ENCODE measurements at places on chromosomes 16 and 17.

GRCh38 chr16:29974291-29975133 lies 844 bp downstream of the TAOK2 start:
- no peak for DNase-seq

DNA sequence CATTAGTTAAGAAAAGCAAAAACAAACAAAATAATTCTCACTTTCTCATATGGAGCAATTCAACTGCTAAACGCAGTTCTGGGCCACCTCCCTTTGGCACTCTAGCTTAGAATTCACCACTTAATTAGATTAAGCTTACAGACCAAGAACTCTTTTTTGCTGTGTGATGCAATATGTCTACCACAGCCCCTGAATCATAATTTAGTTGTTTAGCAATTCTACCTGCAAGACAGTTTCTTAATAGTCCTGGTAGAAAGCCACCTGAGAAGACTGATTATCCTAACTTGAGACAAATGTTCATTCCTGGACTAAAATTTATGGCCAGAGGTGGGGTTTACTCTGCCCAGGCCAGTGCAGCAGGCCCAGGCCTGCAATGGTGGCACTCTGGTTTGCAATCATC lies 205.9 kb downstream of the HS3ST3A1 start:
- DNase-seq = no peak

DNA sequence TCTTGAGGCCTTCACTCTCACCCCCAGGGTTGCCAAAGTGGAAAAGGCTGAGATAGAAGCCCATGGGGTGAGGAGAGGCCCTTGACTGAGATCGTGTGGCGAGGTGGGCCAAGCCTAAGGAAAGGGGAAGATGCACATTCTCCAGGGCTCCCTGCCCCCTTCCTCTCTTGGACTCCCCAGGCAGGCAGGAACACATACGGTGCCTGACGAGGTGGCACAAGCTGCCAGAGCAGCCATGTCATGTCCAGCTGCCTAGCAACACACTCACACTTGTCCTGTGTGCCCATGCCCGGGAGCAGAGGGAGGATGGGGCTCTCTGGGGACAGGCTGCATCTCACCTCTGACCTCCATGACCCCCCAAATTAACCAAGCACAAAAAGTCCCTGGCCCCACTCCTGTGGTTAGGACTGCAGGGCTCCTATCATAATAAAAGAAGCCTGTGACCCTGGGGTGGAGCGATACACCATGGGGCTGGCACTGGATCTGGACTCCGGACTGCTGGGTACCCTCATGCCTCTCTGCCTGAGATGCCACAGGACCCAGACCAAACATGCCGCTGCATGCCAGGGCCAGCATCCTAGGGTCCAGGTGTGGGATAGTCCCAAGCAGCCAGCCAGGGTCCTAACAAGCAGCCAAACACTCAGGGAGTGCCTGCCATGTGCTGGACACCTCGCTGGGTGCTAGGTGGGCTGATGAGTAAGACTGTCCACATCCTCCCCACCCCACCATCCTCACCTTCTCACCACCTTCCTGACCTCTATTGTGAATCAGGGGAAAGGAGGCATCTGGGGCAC lies 2.6 kb downstream of the GIT1 start:
- peak; percentile 41 for DNase-seq

GRCh38 chr17:59347975-59348391 lies 16.5 kb downstream of the YPEL2 start:
- no peak for DNase-seq

GRCh38 chr16:67000384-67001351 lies 12.3 kb downstream of the CES4A start:
- DNase-seq = peak; percentile 84

- DNase-seq = no peak
Observed at GRCh38 chr16:74583926-74584666, 22.8 kb downstream of the GLG1 start.

DNA sequence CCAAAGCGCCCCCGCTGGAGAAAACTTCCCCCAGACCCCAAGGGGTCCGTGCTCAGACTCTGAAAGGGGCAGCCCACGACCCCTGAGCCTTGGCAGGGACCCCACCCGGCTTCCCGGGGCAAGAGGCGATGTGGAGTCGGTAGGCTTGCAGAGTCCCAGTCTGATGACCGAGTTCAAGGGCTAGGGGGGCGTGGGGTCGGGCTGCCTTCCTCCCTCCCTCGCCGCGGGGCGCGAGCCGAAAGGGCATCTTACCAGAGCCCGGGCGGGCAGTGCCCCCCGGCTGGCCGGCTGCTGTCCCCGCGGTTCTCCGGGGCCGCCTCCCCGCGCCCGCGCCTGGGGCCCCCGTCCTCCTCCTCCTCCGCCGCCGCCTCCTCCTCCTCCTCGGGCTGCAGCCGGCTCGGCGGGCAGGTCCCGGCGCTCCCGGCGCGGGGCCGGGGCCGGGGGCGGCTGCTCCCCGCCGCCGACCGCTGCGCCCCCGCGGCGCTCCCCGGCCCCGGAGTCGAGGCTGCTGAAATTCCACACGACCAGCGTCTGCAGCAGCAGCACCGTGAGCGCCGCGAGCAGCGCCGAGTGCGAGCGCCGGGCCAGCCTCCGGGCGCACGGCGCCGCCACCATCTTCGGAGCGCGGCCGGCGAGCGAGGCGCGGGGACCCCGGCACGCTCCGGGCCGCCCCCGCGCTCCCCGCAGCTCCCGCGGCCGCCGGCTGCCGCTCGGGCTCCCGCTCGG lies 415 bp downstream of the XYLT1 start:
- peak; percentile 83 for DNase-seq

- peak; percentile 2 for DNase-seq
Observed at GRCh38 chr16:84398701-84399100, 30.4 kb downstream of the ATP2C2 start.

- DNase-seq = no peak
Observed at GRCh38 chr17:31845291-31845690, 13.8 kb downstream of the COPRS start.

GRCh38 chr17:57975044-57975443 lies 13.0 kb downstream of the VEZF1 start:
- DNase-seq = no peak

- DNase-seq = peak; percentile 47
Observed at GRCh38 chr17:11490171-11490755, 108.0 kb upstream of the DNAH9 start.

DNA sequence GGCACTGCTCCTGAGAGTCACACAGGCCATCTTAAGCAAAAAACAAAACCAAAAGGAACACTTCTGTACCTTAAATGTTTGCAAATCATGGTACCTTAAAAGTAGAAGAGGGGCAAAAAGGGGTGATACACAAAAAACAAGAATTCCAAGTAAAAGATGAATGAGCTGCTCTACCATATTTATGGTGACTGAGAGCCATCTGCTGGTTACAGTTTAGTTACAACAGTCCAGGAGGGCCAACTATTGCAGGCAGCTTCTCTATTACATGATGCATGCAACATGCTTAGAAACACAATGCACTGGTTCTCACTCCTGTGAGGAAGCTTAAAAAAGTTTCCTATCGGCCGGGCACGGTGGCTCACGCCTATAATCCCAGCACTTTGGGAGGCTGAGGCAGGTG lies 53.5 kb downstream of the STX8 start:
- peak; percentile 80 for DNase-seq

GRCh38 chr17:75400326-75400939 lies 5.0 kb downstream of the GRB2 start:
- DNase-seq = no peak

- DNase-seq = no peak
Observed at GRCh38 chr17:522919-523318, 170.3 kb upstream of the RPH3AL start.

DNA sequence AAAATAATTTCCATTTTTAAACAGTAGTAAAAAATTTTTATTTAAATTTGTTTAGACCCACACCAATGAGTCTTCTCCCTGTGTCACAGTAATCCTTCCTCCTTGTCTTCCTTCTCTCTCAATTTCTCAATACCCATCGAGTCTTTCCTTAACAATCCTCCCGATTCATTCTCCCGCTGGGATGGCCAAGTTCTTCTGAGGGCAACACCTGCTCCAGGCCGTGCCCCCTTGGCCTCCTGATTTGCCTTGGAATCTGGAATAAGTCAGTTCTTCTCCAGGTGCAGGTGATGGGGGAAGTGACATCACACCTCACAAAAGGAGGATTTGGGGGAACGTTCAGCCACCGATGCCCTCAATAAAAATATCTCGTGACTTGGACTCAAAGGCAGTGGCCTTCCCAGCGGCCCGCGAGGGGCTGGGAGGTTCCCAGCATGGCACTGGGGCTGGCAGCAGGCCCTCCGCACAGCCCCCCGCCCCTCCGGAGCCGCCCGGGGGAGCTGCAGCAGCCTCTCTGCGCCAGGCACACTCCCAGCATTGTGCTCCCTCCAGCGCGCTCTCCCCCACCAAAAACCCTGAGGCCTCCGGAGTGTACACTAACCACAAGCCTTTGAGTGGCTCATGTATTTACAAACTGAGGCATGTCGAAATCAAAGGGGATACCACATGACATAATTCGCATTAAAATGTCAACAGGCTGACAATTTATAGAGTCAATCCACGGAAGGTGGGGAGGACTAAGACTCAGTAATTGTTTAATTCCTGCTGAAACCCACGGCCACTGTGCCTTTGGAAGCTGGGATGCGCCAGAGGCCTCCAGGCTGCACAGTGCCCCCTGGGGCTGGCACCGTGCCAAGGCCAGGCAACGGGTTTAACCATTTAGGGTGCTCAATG lies 120.5 kb downstream of the ZFHX3 start:
- peak; percentile 68 for DNase-seq

GRCh38 chr17:10657879-10658278 lies 770 bp upstream of the MYH3 start:
- no peak for DNase-seq

DNA sequence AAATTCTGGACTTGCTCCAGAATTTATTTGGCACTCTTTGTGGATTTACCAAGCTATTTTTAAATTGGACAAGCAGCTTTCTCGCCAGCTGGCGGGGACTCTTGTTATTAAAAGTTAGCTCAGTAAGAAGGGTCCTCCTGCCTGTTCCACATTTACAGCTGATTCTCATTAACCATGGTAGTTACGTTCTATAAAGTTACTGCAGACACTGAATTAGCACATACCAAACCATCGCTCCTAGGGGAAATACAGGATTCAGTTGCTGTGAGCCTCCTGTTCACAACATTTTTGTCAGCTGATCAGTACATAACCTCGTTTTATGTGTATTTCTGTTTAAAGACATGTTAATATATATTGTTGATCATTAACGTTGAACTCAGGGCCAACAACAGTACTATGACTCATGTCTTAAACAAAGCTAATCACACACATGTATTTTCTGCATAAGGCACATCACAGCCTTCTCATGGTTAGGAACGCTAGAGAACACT lies 4.2 kb downstream of the LDAF1 start:
- DNase-seq = no peak

DNA sequence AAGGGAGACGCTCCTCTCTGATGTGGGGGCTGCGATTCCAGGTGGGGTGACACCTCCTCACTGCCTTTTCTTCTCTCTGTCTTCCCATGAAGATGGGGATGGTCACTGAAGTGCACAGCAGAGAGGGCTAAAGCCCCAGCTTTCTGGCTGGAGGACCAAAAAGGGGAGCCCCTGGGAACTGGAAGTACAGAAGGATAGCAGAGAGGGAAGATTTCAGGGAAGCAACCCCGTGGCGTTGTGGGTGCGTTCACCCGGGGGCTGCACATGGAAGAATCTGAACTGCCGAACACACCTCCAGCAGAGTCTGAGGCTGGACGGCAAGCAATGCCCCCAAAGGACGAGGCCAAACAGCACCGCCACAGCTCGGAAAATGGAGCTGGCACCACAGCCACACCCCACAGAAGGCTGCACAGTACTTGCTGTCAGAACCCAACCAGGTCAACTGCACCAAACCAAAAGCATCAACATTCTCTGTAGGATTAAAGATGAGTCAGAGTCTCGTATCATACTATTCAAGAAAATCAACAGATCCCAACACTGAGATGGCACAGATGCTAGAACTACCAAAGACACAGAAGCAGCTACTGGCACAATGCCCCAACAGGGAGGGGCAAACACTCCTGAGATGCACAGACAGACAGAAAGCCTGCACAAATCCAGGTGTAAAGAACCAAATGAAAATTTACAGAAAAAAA lies 49.9 kb downstream of the MAP1LC3B start:
- no peak for DNase-seq

- no peak for DNase-seq
Observed at GRCh38 chr17:70678889-70679288, 509.6 kb downstream of the KCNJ2 start.

DNA sequence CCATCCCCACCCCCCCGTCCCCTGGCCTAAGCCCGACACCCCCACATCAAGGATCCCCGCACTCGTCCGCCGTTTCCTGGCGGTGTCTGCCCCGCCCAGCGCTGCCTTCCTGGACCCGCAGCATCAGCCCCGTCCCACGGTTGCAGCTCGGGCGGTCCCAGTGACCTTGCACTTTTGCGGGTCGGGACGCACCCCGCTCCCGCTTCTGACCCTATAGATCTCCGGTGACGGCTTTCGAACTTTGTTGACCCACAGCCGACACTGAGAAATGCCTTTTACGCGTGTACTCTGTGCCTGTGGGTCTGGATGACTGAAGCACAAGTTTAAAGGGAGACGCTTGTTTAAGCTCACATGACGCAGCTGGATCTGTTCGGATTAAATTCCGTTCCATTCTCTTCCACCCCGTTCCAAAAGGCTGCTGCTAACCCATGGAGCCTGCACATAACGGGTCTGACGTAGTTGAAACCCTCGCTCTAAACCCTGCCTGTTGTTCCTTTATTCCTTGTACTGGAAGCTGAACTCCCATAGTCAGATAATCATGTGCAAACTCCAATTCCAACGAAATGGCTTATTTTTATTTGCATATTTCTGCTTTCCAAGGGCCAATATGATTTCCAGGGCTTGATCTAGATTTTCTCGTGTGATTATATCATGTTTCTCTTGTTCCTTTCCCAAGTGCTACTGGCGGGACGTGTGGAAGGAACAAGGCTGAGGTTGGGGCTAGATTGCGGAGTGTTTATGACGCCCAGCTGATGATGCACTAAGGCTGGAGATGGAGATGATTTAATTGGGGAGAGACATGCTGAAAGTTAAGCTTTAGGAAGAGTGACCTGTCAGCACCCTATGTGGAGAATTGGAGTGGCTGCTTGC lies 834 bp downstream of the FLYWCH1 start:
- DNase-seq = peak; percentile 79

- DNase-seq = peak; percentile 71
Observed at GRCh38 chr17:43766413-43767052, 7.9 kb upstream of the SOST start.

DNA sequence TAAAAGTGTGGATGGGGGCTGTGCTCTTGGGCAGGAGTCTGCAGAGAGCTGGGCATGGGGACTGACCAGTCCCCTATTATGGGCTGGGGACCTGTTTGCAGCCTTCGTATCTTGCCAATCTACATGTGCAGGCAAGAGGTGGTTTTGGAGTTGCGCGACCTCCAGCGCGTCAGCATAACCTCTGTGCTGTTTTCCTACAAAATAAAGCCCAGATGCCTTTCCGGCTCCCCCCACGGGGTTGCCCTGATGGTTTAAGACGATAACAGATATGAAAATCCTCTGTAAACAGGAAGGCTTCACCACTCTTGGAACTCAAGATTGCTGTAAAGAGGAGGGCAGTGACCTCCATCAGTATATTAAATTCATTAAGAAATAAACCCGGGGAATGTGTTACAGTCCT lies 16.5 kb upstream of the SPPL2C start:
- DNase-seq = no peak
